ENCODE measurements at places on chromosomes 4 and X.

GRCh38 chrX:136387951-136388502 lies 87.3 kb downstream of the ADGRG4 start:
- no peak for DNase-seq

DNA sequence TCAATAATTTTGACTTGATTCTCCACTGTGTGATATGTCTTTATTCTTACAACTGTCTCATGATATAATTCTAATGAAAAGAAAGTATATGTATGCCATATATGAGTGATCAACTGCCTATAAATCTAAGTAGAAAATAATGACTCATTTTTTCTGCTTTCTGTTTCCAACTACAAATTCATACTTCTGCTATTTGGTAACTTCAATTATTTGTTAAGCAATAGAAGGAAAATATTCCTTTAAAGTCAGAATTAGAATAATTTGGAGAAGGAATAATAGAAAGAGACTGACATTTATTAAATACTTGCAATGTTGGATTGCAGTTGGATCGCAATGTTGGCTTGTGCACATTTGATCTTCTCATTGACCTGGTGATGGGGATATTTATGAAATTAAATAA lies 204.2 kb upstream of the PACRGL start:
- DNase-seq: no peak

DNA sequence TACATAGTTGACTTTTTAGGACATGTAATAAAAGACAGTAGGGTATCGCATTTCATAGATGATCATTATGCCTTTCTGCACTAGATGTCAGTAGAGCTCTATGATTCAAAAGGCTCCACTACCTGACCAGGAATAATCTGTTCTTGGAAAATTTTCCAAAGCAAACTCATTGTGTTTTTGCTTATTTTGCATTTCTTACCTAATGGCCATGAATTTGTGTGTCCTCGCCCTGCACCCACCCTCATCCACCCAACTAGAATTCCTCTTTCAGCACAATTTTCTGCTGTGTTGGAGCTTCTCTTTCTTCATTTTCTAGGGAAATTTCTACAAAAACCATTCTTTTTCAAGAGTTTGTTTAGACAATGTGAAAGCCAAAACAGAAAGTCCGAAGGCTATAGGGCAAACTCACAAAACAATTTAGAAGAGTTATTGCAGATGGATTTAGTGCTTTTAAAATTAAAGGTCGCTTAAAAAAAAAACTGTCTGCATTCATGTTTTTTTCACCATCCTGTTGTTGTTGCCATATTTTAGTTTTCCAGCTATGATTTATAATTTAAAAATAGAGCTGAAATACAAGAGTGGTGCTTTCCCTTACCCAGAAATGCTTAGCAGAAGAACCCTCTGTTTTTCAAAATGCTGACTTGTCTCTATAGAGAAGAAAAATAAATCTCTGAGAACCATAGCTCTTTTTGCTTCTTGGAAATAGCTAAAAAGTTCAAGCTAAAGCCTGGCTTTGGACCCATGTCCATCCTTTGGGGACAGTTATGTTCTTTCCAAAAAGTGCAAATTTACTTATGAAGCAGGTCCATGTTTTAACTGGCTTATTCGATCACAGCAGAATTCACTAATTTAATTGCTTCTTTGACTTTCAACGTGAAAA lies 183.7 kb downstream of the SPATA18 start:
- no peak for DNase-seq

- no peak for DNase-seq
Measured at GRCh38 chr4:138299881-138300280, 57.7 kb upstream of the SLC7A11 start.

DNA sequence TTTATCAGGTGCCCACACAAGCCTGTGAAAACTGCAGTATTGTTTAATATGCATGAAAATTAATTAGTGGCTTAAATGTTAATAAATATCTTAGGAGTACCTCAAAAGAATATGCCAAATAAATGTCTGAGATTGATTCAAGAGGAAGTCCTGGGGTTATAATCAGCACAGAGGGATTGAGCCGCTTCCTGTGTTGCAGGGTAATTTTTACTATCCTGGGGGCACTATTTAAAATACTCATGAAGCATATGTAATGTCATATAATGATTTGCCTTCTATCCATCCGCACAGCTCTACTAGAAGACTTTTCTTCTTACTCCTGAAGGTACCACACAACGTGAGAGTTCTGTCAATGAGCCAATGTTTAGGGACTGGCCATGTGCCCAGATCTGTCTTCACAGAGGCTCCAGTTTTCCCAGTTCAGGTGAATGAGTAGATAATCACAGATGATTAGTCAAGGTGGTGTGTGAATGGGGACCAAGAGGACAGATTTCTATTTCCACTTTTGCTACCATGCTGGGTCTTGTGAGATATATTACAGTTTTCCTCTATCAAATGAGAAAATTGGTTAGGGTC lies 233.3 kb downstream of the USP46 start:
- no peak for DNase-seq

DNA sequence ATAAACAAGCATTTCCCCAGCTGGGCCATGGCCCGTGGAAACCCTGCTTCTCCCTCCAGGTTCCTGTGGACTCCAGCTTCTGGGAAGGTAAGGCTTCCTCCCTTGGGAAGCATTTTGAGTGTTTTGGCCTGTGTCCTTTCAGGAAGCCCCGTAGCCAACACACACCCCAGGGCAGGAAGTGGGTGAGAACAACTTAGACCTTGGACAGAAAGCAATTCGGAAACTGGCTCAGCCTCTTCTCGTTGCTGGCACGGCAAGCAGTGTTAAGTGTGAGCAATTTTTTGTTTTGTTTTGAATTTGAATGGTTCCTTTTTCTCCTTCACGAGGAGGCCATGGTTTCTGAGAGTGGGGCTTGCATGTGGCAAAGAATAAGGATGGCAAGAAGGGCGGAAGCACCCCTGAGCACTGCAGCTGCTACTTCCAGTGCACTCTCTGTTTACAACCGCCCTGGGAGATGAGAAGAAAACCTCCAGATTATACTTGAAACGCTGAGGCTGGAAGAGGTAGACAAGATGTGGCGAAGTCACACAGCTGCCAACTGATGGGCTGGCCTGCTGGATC lies 14.1 kb upstream of the CYTL1 start:
- DNase-seq: no peak

GRCh38 chrX:116317409-116317808 lies 119.0 kb upstream of the SLC6A14 start:
- no peak for DNase-seq

- DNase-seq: no peak
Measured at GRCh38 chr4:146790515-146790914, 151.8 kb downstream of the POU4F2 start.

DNA sequence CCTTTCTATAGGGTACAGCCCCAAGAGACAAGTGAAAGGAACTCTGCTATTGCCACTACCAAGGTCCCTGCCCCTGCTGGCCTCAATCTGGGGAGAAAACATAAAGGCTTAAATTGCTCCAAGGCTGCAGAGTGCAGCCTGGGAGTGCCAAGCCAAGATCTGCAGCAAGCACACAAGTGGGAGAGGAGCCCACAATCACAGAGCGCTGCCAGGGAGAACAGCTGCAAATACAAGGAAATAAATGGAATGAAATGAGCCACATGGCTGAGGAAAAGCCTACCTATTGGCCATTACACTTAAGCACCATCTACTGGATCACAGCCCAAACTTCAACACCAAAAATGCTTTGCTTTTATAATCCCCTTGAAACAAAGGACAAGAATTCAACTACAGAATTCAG lies 582.4 kb downstream of the FAM133A start:
- no peak for DNase-seq

DNA sequence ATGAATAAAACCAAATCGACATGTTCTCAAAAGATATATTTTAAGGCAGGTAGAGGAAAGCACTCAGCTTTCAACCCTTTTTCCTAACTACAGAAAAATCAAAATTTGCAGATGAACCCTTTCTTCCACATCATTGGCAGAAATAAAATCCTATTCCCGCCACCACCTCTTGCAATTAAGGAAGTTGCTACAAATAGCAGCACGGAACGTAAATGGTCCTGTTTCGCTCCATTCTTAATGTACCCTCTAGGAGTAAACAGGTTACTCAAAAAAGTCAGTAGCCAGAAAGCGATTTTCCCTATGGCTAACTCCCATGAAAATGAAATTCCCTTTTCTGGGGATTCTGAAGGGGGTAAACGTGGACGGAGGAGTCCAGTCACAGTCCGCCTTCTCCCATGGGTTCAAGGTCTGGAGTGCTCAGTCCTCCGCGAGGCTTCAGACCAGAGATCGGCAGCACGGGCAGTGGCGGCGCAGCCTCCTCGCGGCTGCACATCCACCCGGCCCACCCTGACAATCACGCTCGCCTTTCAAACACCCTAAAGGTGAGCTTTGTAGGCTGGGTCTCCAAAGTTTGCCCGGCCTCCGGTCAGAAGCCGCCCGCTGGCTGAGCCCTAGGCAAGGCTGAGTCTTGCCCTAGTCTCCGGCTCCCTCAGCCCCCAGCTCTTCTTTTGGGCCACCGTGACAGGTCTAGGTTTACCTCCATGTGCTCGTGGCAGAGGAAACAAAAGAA lies 1.8 kb downstream of the ATP11C start:
- no peak for DNase-seq

GRCh38 chr4:75745161-75745560 lies 20.8 kb downstream of the USO1 start:
- no peak for DNase-seq

DNA sequence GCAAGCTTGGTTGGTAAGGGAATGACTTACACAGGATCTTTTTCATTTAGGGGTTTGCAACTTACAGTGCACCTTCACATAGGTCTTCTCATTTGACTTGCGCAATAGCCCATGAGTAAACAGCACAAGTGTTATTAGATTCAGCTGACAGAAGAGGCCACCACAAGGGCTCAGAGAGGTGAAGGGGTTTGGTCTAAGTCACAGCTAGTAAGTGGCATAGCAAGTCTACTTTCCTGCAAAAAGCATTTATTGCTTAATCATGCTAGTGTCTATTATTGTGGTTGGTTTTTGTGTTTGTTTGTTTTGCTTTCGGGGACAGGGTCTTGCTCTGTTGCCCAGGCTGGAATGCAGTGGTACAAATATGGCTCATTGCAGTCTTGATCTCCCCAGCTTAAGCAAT lies 83.3 kb downstream of the SPRY1 start:
- DNase-seq: no peak

DNA sequence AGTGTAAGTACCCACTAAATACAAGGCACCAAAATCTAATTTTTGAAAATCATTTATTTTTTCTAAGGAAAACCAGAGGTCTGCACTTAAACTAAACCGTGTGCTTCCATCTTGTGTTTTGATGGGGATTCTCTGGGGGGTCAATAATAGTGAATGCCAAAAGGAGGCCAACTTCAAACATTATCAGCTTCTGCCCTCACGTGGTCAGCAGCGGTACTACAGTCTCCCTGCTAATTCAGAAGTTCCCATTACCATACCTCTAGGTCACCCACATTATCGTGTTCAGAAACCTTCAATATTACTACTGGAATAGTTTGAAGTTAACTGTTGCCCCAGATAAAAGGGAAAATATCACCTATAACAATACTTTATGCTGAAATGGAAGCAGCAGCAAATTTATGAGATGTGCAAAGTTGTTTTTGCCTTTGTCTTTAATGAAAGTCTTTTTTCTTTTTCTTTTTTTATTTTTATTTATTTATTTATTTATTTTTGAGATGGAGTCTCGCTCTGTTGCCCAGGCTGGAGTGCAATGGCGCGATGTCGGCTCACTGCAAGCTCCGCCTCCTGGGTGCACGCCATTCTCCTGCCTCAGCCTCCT lies 17.3 kb downstream of the CTPS2 start:
- DNase-seq: peak; percentile 94

DNA sequence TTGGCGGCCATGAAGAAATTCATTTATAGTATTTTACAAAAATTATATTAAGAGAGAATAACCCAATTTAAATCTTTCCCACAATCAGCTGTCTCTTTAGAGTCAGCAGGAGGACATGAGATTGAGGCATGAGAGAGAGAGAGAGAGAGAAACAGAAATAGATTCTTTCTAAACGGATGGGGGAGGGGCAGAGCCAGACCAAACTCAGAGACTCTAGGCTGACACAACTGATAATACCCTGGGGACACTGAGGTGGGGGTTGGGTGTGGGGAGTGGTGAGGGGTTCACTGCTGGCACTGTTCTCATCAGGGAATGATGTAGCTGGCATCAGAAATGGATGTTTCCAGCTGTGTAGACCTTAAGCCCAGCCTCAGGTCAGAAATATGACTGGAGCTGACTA lies 20.5 kb upstream of the HOPX start:
- DNase-seq: no peak

DNA sequence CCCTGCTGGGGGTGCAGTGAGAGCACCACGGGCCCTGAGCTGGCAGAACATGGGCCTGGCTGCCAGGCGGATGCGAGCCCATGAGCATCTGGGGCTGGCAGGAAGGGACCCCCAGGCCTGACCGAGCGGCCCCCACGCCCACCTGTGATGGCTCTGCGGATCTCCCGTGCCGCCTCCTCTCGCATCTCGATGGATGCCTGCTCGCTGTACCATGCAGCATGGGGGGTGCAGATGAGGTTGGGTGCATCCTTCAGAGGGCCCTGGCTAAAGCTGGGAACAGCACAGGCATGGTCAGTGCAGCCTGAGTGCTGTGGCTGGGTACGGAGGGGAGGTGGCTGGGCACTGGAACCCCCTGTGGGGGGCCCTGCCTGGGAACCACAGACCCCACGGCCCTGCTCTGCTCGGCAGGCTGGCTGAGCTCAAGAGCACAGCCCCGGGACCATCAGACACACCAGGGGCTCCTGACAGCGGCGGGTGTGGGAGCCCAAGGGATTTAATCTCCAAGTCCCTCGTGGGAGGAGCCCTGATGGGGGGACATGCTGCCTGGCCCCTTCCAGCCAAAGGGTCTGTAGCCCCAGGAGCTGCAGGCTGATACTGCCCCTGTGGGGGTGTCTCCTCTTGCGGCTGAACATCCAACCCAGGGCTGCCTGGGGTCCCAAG lies 35.5 kb downstream of the CTBP1 start:
- DNase-seq: no peak

DNA sequence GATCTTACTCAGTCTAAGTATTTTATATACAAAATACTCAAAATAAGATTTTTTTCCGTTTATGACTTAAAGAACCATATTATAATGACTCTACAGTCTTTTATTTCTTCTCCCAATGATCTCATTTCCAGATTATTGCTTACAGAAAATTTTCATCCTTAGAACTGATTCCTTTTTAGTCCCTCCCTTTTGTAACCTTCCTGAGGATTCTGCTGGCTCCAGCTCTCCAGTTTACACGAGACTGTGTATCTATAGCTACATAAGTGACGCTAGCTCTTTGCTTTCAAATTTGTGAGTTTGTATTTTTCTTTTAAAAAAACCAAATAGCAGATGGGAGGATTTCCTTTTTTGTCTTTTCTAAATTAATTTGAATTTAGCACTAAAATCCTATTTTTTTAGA lies 24.0 kb downstream of the FHDC1 start:
- no peak for DNase-seq

- no peak for DNase-seq
Measured at GRCh38 chrX:114959729-114960128, 57.7 kb downstream of the IL13RA2 start.

GRCh38 chr4:41268721-41269517 lies 12.2 kb downstream of the UCHL1 start:
- DNase-seq: no peak

Data from omental fat pad (tissue), 4 donors.